ENCODE measurements at places on chromosomes 2 and 18.
A peak's percentile ranks its signal among the peaks of the same experiment; 100 is the strongest.

DNA sequence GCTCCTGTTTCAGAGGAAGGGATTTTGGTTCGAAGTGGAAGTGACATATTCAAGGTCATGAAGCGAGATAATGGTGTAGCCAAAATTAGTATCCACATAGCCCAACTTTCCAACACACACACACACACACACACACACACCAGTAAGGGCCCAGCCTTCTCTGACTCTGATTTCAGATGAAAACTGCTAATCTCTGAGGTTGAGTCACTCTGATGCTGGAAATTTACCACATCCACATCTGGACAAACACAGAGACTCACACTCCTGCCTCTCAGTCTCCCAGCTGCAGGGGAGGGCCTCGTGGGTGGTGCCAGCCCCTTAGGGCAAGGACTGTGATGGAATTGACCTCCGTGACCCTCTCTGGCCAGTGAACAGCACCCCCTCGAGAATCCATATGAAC is 29.0 kb upstream of the SLC35F6 start:
- DNase-seq, result no peak

- no peak for DNase-seq
Observed at GRCh38 chr2:23926290-23926749, 603 bp downstream of the ATAD2B start.

DNA sequence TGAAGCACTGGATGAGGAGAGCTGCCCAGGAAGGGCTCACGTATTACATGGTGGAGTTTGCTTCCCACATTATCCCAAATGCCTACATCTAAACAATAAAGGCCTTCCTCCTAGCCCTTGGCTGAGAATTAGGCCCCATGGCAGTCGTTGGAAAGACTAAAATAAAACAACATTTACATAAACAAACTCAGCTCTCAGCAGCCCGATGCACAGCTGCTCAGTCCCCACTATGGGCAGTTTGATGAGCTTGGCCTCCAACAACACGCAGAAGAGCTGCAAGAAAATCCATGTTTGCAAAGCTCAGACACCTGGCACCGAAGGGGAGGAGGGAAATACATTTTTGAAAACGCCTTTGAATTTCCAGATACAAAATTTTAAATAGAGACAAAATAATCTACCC is 352.4 kb downstream of the EIPR1 start:
- DNase-seq, result no peak

DNA sequence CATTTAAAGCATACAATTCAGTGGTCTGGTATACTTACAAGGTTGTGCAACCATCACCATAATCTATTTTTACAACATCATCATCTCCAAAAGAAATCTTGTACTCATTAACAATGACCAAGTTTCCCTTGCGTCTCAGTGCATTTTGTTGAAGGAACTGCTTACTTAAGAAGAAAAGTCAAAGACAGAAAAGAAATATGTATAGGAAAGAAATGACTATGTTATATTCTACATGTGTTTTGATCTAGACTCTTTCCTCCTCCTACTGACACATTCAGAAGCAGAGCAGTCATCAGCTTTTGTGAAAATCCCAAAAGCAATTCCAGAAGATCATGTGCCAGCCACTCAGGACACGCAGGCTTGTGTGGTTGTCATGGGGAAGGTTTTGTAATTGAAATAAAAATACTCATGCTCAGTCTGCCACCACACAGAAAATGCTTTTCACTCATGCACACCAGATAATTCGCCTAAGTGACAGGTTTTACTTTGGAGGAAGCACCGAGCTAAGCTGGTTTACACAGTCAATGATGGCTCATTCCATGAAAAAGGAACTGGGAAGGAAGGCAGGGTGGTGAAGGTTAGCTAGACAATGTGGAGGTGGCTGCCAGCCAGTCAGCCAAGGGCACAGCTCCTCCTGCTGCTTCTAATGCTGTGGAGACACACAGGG is 158.5 kb upstream of the REV1 start:
- DNase-seq, result peak; percentile 56

GRCh38 chr18:77495982-77496690 is 246.5 kb downstream of the GALR1 start:
- peak; percentile 10 for DNase-seq

GRCh38 chr2:162676515-162676914 is 162.1 kb downstream of the KCNH7 start:
- no peak for DNase-seq

GRCh38 chr2:183267148-183267827 is 143.0 kb downstream of the NUP35 start:
- no peak for DNase-seq

DNA sequence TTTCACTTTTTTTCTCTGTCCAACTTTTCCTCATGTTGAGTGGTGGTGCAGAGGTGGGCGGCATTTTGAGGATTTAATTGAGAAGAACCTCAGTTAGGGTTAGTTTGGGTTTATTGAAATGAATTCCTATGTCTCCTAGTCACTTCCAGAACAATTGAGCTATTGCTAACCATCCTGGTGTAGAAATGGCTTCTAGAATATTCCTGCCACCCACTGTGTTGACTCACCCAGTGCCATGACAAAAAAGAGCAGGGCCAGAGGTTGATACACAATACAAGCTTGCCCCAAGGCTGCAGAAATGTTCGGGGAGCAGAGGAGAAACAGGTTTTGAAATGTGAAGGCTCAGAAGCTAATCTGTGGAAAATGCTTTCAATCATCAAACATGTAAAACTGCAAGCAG is 167.1 kb upstream of the TRIB2 start:
- peak; percentile 60 for DNase-seq

- DNase-seq, result no peak
Observed at GRCh38 chr2:85158559-85159273, 25.5 kb downstream of the TCF7L1 start.

DNA sequence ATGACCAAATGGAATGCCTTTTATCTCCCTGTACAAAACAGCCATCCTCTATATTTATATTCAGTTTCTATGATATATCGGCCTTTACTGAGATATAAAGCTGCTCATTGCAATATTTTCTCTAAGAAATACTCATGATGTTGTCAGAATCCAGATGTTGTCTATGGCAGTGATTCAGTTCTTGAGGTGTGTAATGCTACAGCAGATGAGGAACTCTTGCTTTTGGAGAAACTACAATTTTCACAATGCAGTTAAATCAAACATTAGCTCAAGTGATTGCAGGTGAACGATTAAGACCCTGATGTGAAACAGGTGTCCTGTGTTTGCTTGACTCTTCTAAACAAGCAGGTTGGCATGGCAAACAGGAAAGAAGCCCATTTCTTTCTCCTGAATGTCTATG is 256.2 kb upstream of the CDH20 start:
- no peak for DNase-seq

DNA sequence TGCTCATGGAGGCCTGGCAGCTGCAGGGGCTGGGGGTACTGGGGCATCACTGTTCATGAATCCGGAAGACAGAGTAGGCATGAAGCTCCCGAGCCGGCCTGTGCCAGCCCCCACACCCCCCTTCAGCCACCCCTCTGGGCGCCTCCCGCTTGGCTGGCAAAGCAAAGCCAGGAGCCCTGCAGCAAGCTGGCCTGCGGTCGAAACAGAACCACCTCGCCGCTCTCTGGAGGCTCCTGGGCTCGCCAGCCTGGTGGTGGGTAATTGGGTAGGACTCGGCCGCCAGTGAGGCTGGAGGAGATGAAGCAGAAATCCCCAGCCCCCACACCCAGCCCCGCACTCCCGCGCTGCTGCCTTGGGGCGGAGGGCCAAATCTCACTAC is 70.9 kb upstream of the GPC1 start:
- DNase-seq, result no peak

DNA sequence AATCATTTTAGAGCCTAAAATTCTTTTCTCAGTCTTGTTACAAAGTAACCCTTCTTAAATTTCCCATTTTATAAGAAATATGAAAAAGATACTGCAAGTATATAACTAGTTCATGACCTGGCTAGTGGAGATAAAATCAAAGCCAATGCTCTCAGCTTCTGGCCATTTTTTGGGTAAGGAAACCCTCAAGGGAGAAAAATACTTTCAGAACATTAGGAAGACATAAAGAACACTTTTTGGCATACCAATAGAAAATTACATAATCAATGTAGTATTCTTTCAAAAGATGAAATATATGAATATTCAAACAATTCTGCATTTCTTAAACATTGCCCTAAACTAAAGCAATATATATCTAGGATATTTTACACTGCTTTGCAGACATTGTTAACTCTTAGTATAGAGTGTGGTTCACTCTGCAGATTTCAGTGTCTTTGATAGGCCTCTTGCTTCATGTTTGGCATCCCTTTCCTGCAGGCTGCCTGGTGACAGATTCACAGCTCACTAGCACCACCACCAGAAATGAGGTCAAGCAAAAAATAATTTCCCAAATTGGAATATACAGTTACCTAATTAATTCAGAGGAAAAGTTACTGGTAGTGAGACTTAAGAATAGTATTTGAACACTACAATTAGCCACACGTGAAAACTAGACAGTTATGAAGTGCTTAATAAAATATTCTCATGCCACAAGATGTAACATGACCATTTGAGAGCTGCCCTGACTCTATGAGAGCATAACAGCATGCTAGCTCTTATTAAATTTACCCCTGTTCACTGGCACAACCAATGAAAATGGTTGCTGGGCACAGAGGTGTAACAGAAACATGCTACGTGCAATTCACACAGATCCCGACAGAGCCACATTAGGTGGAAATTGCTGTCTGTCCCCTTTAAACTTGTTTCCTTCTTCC is 36.0 kb downstream of the PAIP2B start:
- DNase-seq, result peak; percentile 18

GRCh38 chr2:138601458-138602165 is 100.0 kb downstream of the SPOPL start:
- no peak for DNase-seq

DNA sequence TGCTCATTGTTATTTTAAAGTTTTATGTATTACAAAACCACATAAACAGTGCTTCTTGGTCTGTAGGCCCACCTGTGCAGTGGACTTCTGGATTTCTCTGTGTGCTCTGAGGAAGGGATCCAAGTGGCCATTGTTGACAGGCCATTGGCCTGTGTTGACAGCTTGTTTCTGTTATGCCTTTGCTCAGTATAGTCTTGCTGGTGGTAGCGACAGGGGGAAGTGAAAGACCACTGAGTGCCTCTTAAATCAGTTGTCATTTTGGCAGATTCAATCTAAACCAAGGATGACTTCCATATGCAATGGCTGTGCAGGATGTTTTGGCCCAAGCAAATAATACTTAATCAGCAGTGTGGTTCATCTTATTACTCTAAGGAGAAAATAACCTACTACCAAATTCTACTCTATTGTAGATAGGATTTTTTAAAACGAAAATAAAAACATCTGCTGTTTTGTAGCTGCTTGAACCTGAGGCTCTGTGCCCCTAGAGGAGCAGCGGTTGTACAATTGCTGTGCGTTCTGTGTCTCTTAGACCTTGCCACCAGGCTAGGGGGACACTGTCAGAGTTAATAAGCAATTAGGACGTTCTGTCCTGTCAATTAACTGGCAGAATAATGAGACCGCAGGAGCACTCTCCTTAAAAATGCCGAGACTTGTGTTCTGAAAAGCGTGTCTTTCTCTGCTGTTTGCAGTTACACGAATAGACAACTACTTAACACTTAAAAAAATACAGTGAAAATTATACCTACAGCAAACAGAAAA is 108.2 kb downstream of the RHBDD1 start:
- DNase-seq, result no peak

DNA sequence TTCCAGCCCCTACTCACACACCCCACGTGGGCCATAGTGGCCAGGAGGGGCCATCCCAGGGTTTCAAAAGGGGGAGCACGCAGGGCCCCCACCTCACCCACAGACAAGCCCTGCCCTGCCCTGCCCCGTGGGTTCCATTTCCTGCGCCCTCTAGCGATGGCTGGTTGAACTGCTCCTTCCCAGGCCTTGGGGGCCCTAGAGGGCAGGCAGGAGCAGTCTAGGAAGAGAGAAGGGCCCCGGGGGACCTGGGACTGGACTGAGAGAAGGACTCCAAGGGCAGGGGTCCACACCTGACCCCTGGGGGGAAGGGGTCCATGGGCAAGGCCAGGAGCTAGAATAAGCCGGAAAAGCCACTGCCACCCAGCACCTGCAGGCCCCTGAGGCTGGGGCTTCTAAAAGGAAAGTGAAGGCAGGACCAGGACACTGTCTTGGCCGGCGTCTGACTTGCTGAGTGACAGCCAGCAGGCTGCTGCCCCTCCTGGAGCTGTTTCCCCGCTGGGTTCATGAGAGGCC is 10.1 kb downstream of the CYP26B1 start:
- DNase-seq, result peak; percentile 71

- no peak for DNase-seq
Observed at GRCh38 chr18:6270771-6271216, 143.9 kb downstream of the L3MBTL4 start.

DNA sequence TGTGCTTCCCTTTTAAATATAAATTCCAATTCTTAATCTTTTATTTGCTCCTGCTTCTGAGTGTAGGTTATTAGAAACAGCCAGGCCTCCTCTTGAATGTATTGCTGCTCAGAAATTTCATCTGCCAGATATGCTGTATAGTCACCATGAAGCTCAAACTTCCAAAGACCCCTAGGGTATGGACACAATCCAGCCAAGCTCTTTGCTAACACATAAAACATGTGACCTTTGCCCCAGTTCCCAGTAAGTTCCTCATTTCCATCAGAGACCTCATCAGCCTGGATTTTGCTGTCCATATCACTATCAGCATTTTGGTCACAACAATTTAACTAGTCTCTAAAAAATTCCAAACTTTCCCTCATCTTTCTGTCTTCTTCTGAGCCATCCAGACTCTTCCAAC is 75.2 kb downstream of the MAP2 start:
- DNase-seq, result peak; percentile 34

DNA sequence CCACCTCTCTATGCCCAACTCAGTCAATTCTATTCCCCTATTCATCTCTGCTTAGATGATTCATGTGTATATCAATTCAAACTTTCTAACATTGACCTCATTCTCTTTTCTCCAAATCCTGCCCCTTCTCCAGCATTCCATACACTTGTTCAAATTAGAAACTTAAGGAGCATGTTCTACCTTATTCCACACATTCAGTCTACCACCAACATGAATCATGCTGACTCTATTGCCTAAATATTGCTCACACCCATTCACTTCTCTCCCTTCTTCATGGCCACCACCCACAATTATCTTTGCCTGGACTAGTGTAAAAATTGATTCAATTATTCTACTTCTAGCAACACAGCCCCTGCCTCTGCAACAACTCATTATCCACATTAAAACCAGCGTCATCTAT is 147.5 kb downstream of the VWC2L start:
- DNase-seq, result no peak

GRCh38 chr18:22272242-22272641 is 102.9 kb downstream of the GATA6 start:
- DNase-seq, result no peak

GRCh38 chr2:41954304-41955291 is 93.2 kb upstream of the PKDCC start:
- no peak for DNase-seq

DNA sequence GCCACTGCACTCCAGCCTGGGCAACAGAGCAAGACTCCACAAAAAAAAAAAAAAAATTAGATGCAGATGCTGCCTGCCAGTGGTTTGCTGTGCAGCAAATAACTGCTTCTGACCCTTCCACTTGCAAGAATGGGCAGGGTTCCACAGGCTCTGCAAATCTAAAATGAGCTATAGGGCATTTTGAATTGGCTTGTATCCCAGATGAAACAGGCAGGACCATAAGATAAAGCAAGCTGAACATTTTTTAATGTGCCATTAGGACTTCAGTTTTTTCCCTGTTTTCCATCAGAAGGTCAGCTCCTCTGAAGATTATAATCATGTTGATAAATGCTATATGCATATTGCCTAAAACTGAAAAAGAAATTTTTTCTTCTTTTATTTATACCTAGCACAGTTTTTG is 15.7 kb upstream of the FZD7 start:
- DNase-seq, result no peak

Data from suppressor macrophage (primary cell).